ENCODE measurements at places on chromosomes 2 and 18.

DNA sequence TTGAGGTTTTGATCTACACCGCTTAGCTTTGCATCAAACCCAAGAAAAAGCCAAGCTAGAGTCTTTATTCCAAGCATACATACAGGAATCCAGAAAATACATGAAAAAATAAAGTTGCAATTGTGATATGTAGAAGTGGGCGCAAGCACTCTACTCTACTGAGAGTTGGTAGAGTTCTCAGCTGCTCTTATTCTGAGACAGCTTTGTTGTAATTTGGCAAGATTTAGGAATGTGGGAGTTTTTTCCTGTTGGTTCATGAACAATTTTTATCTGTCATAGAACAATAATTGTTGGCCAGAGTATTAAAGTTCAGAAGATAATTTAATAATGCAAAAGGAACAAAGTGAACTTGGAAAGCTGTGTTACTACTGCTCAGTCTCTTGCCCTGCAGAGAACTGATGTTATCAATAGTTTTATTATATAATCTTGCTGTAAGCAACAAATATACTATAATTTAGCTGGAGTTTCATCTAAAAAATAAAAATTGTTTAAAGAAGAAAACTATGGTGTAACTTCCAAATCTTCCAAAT lies 302.0 kb upstream of the RND3 start:
- DNase-seq: no peak

DNA sequence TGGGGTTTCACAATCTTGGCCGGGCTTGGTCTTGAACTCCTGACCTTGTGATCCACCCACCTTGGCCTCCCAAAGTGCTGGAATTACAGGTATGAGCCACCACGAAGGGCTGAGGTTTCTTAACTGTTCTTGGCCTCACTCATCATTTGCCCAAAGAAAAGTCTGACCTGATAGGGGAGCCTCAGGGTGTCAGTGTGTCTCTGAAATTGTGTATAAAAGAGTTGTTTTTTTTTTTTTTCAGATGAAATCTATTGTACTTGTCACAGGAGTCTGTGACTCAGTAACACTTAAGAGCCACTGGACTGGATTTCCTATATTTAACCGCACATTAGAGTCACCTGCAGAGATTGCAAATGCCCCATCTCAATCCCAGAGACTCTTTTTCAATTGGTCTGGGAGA lies 16.9 kb downstream of the PMAIP1 start:
- DNase-seq: no peak

DNA sequence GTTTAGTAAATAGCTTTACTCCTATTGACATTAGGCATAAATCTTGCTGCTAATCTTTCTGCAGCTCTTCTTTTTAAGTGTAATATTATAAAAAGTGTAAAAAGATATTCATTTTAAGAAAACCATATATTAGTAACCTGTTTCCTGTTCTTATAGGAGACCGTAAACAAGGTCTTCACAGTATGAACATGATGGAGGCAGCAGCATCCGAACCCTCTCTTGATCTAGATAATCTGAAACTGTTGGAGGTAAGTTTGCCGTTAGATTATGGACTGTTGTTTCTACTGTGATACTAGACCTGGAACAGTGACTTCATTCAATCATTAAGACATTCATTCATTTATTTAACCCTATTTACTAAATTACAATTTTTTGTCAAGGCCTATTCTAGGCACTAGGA lies 120.0 kb upstream of the FAM117B start:
- DNase-seq: no peak

- DNase-seq: no peak
Measured at GRCh38 chr2:222477962-222478608, 53.7 kb downstream of the SGPP2 start.

- no peak for DNase-seq
Measured at GRCh38 chr2:86598966-86599365, 24.7 kb downstream of the RNF103 start.

DNA sequence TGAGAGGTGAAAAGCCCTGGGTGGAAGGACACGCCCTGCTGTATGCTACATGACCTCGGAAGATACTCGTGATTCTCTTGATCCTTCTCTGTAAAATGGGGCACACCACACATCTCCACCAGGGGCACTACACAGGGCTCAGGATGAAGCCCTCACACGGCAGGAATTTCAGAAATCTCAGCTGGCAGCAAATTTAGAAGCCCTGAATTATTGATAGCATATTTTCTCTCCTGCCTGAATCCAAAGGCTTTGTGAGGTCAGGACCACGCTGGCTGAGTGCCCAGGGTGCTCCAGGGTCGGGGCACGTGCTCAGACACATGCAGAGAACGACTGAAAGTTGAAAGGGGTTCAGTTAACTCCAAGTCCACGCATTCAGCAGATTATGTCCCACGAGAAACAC lies 42.1 kb upstream of the GALR1 start:
- DNase-seq: no peak

DNA sequence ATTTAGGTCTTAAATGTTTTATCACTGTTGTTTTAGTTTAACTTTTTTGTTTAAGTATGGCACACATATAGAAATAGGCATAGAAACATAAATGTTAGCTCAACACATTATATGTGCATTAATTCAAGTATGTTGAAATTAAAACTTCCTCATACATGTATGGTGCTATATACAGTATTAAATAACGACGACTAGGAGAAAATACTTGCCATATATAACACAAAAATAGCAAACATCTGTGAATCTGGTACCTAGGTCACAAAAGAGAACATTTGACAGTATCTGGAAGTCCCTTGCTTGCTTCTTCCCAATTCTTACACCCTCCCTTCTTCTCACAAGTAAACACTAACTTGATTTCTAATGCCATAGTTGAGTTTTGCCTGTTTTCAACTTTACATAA lies 38.4 kb downstream of the ZNF638 start:
- DNase-seq: no peak

DNA sequence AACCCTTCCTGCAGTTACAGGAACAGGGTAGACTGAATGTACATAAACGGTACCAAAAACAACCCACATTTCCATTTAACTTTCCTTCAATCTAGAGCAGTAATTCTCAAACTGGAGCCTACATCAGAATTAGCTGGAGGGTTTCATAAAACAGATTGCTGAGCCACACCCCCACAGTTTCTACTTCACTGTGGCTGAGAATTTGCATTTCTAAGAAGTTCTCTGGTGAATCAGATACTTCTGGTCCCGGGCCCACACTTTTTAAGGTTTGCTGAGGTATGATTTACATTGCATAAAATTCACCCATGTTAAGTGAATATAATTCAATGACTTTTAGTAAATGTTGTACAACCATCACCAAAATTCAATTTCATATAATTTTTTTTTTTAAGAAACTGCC lies 113.7 kb downstream of the SRBD1 start:
- peak; percentile 15 for DNase-seq

GRCh38 chr2:206990360-206990759 lies 51.0 kb downstream of the CPO start:
- DNase-seq: no peak
